Activated CD4-positive, CD25-positive, alpha-beta regulatory T cell (primary cell): ENCODE measurements at places on chromosomes 4 and X.

DNA sequence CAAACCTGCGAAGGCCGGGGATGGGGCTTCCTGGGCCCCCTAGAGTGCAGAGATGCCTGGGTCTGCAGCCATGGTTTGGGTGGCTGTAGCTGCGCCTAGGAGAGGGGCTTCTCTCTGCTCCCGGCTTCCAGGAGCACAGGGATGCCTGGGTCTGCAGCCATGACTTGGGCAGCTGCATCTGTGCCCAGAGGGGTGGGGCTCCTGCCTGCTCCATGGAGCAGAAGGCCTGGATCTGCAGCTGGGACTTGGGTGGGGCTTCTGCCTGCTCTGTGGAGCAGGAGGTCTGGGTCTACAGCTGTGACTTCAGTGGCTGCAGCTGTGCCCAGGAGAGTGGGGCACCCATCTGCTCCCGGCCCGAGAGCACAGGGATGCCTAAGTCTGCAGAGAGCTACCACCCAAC, 20.8 kb downstream of the SPON2 start:
- no peak for DNase-seq

DNA sequence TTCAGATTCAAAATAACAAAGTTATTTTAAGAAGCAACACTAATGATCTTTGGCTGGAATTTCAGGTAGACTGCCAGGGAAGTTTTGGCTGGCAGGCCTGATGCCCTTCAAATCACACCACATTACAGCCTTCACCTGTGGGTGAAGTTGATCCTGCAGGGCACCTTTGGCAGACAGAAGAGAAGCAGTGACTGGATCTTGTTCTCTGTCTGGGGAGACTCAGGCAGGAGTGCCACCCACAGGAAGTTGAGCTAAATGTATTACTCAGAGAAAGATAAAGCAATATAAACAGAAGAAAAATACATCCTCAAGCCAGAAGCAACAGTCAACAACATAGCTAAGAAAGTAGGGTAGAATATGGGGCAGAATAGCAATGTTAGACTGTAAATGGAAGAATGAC, 12.8 kb upstream of the CFAP299 start:
- no peak for DNase-seq

GRCh38 chrX:72216973-72217372, 21.9 kb downstream of the ERCC6L start:
- DNase-seq: no peak

DNA sequence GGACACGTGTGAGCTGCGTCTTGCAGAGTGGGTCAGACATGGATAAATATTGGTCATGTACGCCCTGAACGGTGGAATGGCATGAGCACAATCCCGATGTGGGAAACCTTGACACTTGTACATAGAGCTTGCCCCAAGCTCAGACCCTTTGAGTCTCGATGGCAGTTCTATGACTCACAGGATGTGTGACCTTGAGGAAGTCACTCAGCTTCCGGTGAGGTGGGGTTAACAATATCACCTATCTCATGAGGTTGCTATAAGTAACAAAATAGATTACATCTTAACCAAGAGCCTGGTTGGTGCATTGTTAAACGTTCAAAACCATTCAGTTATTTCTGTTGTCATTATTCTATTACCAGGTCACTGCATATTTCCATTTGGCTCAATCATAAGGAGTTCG, 109.1 kb upstream of the TBL1X start:
- DNase-seq: no peak

DNA sequence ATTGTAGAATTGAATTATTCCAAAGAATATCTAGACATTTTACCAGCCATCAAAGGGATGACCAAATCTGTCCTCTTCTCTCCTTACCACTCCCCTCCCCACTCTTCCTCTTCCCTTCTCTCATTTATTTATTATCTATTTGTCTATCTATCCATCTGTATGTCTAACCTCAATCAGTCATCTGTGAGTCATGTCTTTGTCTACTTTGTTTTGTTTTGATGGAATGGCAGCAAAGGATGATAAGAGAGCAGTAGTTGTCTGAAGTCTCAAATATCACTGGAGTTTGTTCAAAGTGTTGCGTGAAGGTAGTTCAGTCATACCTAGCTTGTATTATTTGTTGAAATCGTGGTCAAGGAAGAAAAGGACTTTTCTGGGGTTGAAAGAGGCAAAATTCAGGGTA, 34.7 kb upstream of the PGRMC2 start:
- no peak for DNase-seq

DNA sequence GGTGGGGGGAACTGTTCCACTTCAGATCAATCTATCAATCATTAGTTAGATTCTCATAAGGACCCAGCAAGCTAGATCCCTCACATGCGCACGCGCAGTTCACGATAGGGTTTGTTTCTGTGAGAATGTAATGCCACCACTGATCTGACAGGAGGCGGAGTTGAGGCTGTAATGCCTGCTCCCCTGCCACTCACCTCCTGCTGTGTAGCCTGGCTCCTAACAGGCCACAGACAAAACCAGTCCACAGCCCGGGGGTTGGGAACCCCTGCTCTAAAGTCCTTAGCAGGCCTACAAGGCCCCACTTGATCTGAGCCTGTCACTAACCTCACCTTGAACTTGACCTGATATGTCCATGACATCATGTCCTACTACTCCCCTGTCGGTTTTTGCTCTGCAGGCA, 30.3 kb downstream of the ARL9 start:
- DNase-seq: no peak

DNA sequence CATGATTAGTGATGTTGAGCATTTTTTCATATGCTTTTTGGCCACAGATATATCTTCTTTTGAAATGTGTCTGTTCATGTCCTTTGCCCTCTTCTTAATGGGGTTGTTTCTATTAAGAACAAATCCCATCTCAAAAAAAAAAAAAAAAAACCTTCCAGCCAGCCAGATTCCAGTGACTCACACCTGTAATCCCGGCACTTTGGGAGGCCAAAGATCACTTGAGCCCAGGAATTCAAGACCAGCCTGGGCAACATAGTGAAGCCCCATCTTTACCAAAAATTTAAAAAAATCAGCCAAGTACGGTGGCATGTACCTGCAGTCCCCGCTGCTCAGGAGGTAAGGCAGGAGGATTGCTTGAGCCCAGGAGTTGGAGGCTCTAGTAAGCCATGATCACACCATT, 5.1 kb downstream of the RAB33B start:
- DNase-seq: no peak

DNA sequence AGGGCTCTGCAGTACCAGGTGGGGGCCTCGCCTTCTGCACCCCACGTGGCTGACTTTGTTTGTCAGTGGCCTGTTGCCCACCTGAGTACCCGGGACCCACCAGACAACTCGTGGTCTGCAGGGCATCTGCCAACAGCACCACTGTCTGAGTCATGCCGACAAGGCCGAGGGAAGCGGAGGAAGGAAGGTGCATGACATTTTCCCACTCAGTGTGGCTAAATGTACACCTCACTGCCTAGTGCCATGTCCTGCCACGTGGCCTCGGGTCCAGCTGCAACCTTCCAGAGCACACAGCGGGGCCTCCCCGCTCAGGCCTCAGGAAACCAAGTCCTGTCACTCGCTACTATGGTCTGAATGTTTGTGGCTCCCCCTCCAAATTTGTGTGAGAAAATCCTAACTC, 22.1 kb downstream of the ABLIM2 start:
- no peak for DNase-seq

GRCh38 chrX:23394421-23394820, 59.8 kb downstream of the PTCHD1 start:
- no peak for DNase-seq

GRCh38 chr4:172007889-172008288, 194.7 kb downstream of the GALNTL6 start:
- no peak for DNase-seq

- no peak for DNase-seq
Measured at GRCh38 chrX:153702336-153703035, 14.8 kb downstream of the SLC6A8 start.

DNA sequence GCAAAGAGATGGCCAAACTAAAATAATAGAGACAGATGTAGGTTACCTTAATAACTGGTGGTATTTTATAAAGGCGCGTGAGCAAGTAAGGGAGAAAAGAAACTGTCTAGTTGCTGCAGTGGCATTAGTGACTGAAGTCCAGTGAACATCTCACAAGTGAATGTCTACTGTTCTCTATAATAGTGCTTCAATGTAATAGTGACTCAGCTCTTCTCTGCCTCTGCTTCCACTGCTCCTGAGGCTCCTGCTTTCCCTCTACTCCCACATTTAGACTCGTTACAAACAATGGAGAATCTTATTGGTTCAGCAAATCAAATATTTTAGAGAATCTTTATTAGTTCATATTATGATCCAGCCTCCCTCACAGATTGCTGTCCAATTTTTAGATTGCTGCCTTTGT, 779.1 kb upstream of the HTR2C start:
- DNase-seq: no peak

- no peak for DNase-seq
Measured at GRCh38 chr4:41485041-41485440, 52.9 kb upstream of the LIMCH1 start.
